Activated CD4-positive, alpha-beta T cell treated with anti-CD3 and anti-CD28 coated beads for 24 hours (primary cell): ENCODE measurements at places on chromosomes 1 and 21.

- no peak for DNase-seq
These were observed 17.6 kb upstream of the ARF1 start for GRCh38 chr1:228064741-228065542.

- no peak for DNase-seq
These were observed 61.6 kb upstream of the DEPDC1 start for GRCh38 chr1:68558321-68559026.

GRCh38 chr1:51535006-51535592 is 16.0 kb upstream of the EPS15 start:
- no peak for DNase-seq

DNA sequence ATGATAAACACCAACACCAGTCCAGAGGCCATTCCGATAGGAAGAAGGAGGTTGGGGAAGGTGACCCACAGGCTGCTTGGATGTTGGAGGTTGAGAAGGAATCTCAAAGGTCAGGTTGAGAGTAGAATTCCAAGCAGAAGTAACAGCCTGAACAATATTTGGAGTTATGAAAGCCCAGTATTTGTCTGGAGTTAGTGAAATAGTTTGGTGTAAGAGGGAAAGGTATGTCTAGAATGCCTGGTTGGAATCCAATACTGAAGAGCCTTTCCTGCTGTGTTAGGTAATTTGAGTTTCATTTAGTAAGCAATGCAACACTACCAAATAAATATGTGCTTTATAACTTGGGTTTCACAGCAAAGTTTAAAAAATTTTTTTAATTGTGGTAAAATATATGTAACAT is 70.5 kb upstream of the MCOLN3 start:
- DNase-seq: no peak

GRCh38 chr1:11391886-11392285 is 87.1 kb upstream of the DISP3 start:
- DNase-seq: no peak

DNA sequence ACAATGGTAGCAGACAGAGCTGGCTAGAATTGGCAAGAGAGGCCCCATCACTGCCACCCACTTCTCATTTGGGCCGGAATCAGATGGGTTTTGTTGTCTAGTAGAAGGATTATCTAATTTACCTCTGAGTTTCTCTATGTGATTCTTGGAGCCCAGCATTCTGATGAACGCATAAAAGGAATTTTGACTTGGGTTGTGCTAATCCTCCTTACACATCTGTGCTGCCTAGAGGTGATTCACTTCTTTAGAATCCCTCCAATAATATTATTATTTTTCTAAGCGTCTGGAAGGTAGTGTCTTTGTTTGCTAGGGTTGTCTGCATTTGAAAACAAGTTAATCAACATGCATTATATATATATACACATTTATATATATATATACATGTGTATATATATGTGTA is 118.1 kb downstream of the RUNX1 start:
- no peak for DNase-seq

DNA sequence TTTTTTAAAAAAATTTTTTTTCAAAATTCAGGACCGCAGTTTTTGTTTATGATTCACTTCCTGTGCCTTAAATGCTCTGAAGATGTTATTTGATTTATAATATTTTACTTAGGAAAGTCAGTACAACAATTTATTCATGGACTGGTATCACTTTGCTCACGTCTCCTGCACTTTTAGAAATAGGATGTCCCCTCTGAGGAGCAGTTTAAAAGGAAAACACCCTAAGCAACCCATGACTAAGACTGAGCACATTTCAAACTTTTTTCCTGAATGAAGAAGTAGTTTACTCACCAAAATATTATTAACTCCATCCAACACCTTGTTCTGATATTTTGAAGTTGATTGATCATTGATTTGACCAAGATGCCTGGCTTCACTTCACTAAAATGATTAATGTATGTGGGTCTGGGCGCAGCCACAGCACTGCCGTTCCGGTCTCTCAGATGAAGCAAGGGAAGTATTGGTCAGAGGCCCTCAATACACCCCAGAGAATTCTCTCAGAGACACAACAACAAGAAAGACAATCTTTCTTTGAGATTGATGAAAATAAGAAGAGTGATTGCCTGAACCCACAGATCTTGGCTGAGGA is 223.9 kb downstream of the TGFB2 start:
- no peak for DNase-seq

GRCh38 chr1:63632110-63632509 is 38.9 kb downstream of the PGM1 start:
- no peak for DNase-seq

DNA sequence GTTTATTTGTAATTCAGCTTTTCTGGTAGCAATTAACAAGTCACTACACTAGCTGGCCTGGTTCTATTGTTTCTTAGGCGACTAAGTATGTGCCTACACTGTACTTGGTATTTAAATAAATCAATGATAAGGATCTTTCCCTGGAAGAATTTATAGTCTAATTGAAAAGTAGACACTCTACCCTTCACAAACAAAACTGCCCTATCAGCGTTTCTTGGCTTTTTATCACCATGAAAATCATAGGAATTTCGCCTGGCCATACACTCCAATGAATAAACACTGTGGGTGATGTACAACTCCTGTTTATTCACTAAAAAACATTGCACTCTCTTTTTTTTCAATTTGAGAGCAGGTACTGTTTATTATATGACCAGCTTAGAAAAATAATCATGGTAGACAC is 702.9 kb upstream of the ADGRL2 start:
- DNase-seq: no peak

DNA sequence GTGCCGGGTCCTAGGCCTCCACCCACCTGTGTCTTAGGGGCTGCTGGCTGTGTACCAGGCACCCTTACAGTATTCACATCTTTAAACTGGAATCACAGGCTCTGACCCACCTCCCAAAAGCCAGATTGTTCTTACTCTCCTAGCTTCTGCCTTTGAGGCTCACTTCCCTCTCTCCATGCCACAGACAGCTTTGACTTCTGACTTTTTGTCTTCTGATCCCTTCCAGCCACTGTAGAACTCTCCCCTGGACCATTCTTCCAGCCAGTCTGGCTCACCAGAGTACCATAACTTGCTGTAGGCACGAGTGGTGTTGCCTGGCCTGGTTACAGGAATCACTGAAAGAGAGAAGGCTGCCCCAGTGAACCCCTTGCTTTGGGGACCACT is 58.1 kb upstream of the STUM start:
- DNase-seq: no peak

DNA sequence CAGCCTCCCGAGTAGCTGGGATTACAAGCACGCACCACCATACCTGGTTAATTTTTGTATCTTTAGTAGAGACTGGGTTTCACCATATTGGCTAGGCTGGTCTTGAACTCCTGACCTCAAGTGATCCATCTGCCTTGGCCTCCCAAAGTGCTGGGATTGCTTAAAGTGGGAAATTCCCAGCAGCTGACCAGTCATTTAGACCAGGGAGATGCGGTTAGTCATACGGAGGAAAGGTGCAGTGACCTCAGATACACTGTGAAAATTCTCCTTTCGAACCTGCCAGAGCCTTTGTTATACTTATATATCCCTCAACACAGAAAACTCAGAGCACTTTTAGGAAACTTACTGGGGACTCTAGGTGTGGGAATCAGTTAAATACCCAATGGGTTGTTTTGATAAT is 39.6 kb downstream of the MAP10 start:
- DNase-seq: no peak

DNA sequence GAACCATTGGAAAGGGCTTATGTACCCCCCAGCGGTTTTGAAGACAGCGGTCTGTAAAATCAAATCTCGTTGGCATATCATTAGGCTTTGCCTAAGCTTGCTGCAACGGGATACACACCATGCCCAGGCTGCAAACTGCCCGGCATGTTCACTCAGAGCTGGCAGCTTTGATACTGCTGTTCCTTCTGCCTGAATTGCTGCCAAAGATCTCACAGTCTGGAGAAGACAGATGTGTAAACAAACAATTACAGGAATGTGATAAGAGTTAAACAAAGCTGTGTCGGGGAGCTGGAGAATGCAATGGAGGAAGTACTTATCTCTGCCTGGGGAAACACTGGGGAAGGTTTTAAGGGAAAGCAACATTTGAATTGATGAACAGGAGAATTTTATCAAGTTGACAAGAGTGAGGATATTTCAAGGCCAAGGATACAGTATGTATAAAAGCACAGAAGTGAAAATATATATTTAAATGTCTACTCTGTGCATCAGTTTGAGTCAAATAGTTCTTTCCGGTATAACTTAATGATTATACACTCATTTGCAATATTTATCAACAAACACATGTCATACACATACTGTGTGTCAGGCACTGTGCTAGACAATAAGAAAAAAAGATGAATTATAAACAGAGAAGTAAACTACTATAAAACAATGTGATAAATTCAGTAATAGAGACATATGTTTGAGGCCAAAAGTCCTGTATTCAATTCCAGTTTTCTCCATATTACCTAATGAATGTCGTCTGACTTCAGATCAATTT is 29.9 kb downstream of the CHML start:
- DNase-seq: no peak

GRCh38 chr1:228287541-228288425 is 79.9 kb downstream of the OBSCN start:
- DNase-seq: no peak

GRCh38 chr1:208980605-208981004 is 602.9 kb upstream of the CAMK1G start:
- no peak for DNase-seq

DNA sequence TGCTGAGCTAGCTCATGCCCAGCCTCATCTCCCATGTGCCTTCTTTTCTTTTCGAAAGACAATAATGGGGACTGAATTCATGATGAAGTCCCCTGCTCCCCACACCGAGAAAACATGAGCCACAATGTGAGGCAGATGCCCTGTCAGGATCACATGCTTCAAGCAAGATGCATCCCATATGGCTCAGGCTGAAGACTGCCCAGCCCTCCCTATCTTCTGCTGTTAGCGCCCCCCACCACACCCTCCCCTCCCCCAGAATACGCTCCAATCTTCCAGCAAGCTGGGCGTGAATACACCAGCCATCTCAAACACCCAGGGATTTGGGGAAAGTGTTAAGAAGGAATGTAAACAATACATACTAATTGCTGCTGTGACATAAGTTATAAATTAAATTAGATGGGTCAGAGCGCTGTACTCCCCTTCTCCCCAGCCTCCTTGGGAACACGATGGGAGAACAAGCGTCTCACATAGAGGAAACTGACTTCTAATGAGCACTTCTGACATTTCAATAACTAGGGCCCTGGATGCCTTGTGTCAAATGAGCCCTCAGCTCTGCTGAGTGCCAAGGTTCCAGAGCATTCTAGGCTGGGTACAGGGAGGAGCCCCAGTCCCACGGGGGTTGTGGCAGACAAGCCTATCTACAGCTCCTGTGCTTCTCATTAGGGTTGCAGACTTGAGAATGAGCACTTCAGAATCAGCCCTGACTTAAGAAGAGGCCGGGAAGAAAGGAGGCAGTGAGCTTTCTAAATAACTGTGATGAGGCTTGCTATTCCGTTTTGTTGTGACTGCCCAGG is 55.6 kb downstream of the TNR start:
- no peak for DNase-seq

- no peak for DNase-seq
These were observed 130.5 kb downstream of the BACH1 start for GRCh38 chr21:29429218-29429617.

GRCh38 chr1:244137276-244137675 is 86.2 kb downstream of the ZBTB18 start:
- DNase-seq: no peak

- no peak for DNase-seq
These were observed 141.7 kb upstream of the EDN2 start for GRCh38 chr1:41626146-41626545.

DNA sequence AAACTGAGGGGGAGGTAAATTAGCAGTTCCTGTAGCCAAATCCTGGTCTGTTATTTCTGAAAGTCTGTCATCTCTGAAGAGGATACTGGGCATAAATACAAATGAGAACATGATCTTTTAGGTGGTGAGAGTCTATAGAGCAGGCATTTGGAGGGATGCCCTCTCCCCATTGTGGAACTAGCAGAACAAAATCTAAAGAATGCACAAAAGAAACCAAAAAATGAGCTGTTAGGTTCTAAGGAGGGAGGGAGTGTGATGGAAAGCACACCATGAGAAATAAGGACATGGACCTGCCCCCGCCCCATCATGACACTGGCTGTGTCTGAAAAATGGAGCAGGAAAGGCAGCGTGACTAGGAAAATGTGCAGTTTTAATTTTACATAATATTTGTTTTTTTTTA is 262.0 kb downstream of the KIF26B start:
- DNase-seq: no peak

DNA sequence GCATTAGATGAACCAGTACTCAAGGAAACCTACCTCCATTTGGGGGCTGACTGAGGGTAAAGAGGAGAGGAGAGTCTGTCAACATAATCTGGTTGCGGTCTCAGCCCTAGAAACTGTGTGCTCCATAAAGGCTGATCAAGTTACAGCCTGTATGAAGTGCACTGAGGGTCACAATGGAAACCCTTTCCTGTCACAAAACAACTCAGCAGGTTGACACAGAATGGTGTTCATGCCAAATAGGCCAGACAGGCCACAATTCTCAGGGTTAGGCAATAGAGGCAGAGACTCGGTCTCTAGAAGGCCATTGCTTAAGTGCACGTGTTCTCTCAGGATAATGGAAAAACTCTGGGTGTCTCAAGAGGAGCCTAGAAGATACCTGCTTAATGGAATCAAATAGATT is 4.1 kb upstream of the ANKRD35 start:
- DNase-seq: no peak

DNA sequence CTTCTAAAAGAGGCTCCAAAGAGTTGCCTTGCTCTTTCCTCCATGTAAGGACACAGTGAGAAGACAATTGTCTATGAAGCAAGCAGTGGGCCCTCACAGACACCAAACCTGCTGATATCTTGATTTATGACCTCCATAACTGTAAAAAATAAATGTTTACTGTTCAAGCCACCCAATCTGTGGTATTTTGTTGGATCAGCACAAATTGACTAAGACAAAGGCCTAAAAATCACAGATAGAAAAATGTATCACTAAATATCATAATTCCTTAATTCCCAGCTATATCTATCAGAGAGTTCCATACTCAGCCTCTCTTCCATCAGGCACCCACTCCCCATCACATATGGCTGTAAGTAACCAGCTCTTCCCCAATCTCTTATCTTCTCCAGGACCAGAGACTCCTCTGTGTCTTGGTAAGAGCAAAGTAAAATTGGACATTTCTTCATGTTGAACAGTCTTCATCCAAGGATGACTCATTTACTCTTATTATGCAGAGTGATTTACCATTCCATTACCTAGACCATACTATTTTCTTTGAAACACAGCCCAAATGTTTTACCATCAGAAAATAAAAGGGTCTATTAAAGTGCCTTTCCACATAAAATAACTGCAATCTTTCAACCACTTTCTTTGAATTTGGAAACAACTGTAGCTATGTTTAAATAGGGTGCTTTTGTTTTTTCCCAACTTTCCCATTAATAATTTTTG is 503.6 kb downstream of the MRPL39 start:
- no peak for DNase-seq

DNA sequence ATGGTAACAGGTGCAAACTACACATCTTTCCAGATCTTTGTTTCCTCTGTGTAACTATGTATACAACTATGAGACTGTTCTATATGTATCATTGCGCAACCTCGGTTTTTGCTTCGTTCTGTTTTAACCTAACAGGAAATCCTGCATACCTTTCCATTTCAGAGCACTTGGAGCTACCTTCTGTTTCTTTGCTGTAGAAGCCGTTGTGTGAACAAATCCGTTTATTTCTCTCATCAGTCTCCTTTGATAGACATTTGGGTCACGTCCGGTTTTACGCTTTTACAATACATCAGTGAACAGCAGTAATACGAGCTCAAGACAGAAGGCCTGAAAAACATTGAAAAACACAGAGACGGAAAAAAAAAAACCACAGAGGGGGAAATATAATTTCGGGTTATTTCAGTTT is 10.5 kb downstream of the ATP5IF1 start:
- DNase-seq: no peak
